ENCODE measurements at places on chromosomes 2 and 18.

DNA sequence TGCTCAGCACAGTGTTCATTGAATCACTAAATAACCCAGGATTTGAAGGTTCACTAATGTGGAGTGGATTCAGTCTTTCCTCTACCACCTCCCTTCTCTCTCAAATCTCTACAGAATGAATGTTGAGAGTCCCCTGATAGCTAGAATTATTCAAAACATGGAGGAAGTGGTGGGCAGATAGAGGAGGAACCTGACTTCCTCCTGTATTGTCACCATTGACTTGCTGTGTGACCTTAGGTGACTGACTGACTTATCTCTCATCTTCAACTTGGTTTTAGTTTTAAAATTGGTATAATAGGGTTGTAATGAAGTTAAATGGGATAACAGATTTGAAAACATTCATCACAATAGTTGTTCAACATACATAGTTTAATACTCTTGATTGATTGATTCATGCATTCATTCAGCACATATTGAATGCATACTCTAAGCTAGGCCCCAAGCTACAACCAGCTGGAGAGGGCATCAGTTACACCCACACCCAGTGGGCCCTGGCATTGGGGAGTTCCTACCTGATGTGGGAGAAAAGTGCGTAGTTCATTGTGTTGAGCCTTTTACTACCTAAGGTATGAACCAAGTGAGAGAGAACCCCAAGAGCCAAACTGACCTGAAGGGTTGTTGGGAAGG, 96.0 kb downstream of the WDR7 start:
- DNase-seq, result no peak

DNA sequence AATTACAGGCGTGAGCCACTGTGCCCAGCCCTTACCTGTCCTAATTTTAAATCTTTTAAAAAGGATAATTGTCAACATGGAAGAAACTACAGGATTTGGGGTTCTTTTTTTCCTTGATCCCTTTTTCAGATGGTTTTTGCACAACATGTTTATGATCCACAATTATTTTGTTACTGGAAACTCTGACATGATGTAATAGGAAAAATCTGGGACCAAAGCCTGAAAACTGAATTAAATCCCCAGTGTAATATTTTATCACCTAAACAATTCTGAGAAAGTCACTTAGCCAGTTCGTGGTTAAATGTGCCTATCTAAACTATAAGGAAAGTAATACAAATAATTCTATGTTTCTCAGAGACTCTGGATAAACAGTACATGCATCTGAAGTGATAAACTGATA, 1649.7 kb downstream of the LRP1B start:
- no peak for DNase-seq

- DNase-seq, result peak; percentile 62
Observed at GRCh38 chr2:9263428-9263827, 56.8 kb downstream of the ASAP2 start.

GRCh38 chr2:191935247-191935646, 88.4 kb upstream of the CAVIN2 start:
- DNase-seq, result no peak

DNA sequence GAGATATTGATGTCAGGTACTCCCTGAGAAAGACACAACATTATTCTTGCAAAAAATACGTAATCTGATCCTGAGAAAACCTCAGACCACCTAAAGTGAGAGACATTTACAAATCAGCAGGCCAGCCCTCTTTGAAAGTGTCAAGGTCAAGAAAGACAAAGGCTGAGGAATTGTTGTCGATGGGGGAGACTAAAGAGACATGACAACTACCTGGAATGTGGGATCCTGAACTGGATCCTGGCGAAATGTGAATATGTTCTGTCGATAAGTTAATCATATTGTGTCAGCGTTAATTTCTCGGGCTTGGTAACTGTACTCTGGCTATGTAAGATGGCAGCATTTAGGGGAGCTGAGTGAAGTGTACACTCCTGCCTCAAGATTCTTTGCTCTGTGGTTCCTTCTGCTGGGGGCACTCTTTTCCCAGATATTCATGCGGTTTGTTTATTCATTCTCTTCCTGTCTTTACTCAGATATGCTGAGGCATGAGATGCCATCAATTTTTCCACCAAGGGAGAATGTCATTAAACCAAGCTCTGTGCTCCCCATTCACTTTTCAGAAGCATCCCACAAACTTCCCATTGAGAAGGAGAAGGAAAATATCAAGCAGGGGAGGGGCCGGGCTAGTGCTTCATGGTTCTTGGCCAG, 154.9 kb downstream of the CAPN13 start:
- no peak for DNase-seq

GRCh38 chr2:130778781-130779180, 23.4 kb downstream of the AMER3 start:
- DNase-seq, result no peak

DNA sequence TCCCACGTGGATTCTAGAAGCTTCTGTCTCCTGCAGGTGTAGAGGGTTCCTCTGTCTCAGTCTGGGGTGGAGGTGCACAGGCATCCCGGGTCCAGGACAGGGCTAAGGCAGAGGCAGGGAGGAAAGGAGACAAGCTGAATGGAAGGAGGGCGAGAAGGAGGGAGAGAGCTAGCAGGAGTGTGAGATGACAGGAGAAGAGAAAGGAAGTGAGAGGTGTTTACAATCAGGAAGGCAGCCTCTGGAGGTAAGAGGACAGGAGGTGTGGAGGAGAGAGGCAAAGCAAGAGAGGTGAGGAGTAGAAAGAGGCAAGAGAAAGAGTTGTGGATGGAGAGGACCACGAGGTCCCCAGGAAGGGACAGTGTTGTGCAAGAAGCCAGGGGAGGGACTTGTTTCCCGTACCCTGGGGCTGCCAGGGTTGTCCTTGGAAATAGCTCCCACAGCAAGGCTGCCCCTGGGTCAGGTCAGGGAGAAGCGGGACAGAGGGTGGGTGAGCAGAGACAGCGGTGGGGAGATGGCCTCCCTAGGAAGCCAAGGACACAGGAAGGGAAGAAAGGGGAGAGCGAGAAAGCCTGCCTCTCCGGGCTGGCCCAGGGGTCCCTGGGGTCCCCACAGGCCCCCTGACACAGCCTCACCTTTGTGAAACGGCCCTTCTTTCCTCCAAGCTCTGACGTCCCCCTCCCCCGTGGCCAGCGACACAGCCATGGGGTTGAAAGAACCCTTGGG, 136.9 kb downstream of the CYP26B1 start:
- no peak for DNase-seq

GRCh38 chr2:193371200-193371599, 1176.5 kb upstream of the TMEFF2 start:
- no peak for DNase-seq

GRCh38 chr2:31937741-31938140, 73.1 kb downstream of the MEMO1 start:
- DNase-seq, result no peak

GRCh38 chr18:36697905-36698304, 130.9 kb downstream of the TPGS2 start:
- no peak for DNase-seq

- peak; percentile 52 for DNase-seq
Observed at GRCh38 chr2:141554810-141555209, 576.0 kb downstream of the LRP1B start.

- DNase-seq, result peak; percentile 88
Observed at GRCh38 chr2:231687133-231687852, 21.0 kb upstream of the PTMA start.

DNA sequence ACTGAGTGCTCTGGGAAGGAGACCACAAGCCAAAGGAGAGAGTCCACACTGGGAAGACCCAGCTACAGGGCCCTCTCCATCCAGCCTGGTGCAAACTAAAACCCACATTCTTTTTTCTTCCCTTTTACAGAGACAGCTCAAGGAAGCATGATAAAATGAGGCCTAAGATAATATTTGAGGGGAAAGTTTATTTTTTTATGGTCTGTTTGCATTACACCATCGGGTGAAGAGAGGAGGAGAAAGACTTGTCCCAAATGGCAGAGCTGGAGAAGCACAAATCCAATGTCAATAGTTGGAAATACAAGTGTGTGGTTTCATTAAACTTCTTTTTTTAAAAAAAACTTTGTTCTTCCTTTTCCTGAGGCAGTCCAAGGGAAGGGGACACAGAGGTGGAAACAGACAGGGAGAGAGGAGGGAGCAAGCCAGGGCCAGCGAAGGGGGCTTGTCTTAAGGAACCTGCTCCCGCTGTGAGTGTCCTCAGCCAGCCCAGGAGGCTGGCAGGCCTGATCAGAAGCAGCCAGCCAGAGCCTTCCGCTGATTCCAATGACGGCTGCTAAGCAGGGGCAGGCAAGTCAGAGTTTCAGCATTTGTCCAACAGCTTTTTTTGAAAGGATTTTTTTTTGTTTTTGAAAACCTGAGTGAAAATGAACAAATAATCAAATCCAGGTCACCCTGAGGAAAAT, 203.8 kb upstream of the SIX2 start:
- DNase-seq, result no peak

GRCh38 chr2:170997893-170998597, 69.0 kb downstream of the GORASP2 start:
- DNase-seq, result no peak

GRCh38 chr2:233498126-233498525, 68.5 kb downstream of the USP40 start:
- DNase-seq, result peak; percentile 62

- no peak for DNase-seq
Observed at GRCh38 chr2:30869988-30870387, 62.7 kb upstream of the CAPN13 start.

- DNase-seq, result no peak
Observed at GRCh38 chr2:15298770-15299169, 262.4 kb downstream of the NBAS start.

DNA sequence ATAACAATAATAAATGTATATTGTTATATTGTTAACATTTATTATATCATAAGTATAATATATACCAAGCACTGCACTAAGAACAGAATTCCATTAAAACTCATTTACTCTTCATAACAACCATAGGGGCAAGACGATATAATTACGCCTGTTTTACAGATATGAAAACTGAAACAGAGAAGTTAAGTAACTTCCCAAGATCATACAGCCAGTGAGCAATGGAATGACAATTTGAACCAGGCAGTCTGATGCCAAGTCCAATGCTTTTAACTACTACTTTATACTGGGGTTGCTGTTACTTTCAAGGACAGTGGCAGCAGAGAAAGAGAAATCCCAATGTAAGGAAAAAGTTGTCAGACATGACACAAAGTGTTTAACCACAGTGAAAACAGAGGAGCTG, 338.8 kb upstream of the ID2 start:
- no peak for DNase-seq

DNA sequence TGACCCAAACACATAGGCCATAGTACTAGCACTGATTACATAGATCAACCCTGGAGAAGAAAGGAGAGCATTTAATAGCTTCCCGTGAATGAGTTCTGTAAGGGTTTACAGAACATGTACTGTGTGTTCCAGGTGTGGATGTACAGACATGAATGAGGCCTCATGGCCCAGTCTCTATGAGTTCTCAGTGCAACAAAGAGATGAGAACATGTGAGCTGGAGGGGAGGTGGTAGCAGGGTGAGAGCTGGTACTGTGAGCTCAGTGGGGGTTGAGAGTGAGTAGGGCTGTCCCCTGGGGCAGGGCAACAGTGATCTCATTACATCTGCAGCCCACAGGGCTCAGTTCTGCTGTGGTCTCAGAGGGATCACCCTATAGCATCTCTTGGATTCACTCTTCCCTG, 42.6 kb upstream of the SPRED2 start:
- no peak for DNase-seq

DNA sequence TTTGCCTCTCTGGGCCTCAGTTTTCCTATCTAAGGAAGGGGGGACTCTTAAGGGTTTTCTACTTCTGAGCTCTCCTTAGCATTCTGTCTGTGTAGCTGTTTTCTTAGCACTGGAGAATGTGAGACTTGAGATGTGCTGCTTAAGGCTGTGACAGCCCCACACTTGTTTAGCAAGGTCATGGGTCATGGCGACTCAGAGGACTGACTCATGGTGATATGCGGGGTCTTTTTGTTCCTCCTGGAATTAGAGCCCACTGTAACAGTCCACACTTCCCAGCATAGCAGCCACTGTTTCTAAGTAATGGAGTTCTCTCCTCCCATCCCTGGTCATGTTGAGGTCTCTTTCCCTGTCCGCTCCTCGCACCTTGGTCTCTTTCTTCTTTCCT, 4.1 kb upstream of the LPIN1 start:
- no peak for DNase-seq

DNA sequence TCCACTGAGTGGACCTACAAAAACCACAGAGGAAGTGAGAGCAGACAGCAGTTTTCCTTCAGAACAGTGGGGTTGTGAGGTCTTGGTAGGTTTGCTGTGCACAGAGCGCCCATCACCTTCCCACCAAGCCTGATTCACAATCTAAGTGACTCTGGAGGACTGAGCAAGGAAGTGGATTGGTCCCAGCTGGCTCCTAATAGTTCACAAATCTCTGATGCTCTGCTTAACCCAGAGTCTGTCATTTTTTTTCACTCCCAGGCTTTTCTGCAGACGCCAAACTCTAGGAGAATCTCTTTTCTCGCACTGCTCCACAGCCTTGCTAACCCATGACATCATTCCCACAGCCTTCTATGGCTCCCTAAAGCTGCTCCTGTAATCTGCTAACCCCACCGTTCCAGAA, 280.4 kb downstream of the C1D start:
- no peak for DNase-seq

- DNase-seq, result no peak
Observed at GRCh38 chr2:200156166-200156835, 150.2 kb upstream of the SPATS2L start.

DNA sequence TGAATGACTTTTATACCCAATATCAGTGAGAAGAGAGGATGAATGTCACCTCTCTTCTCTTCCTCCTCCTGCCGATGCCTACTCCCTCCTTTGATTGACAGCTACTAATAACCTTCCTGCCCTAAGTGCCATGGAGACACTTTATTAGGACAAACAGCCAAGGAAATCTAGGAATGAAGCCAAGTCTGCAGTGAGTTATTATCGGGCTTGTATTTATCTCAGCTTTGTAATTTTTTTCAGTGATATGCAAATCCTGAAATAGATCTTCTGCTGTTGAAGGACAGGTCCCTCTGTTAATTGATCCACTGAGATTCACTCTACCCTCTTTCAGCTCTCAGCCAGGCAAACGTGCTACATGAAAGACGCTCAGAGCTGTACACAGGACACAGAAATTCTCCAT, 686.7 kb downstream of the TMEM182 start:
- DNase-seq, result no peak

- no peak for DNase-seq
Observed at GRCh38 chr2:114006460-114006859, 116.6 kb downstream of the ACTR3 start.

All from common myeloid progenitor, CD34-positive (primary cell).